Stimulated activated CD4-positive, alpha-beta T cell treated with anti-CD3 and anti-CD28 coated beads, Interleukin-4, amount 100 ng/mL, for 24 hours (primary cell): ENCODE measurements at places on chromosomes 7 and 10.

GRCh38 chr10:76899490-76899889, 738.1 kb downstream of the KCNMA1 start:
- no peak for DNase-seq

GRCh38 chr10:92938841-92939240, 90.5 kb downstream of the EXOC6 start:
- no peak for DNase-seq

GRCh38 chr10:775245-776075, 86.0 kb upstream of the DIP2C start:
- DNase-seq = no peak

DNA sequence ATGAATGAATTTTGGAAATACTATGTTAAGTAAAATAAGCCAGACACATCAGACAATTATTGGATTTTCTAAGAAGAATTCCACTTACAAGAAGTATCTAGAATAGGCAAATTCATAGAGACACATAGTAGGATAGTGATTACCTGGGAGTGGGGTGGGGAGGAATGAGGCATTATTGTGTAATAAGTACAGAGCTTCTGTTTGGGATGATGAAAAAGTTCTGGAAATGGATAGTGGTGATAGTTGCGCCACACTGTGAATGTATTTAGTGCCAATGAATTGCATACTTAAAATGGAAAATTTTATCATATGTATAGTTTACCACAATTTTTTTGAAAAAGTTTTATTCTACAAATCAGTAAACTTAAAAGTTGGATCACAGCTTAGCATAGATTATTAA, 297.2 kb upstream of the KAT6B start:
- no peak for DNase-seq

DNA sequence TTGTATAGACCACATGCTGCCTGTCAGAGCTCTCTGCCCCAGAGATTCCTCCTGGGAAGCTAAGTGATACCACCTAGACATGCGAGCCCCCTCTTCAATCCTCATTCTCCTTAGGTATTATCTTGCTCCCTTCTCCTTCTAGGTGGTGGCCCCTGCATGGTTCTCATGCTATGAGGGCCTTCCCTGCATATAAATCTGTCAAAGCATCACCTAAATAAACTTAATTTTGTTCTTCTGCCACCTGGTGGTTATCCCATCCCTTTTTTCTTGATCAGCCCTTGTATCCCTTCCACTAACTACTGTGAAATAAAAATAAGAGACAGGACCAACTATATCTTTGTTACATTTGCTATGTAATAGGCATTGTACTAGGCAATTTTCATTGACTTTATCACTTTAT, 242.1 kb downstream of the CDC14C start:
- no peak for DNase-seq

- DNase-seq = no peak
These were observed 450.0 kb downstream of the SUGCT start for GRCh38 chr7:40584667-40585433.

- peak; percentile 91 for DNase-seq
These were observed 24.0 kb upstream of the ZC3HAV1 start for GRCh38 chr7:139133335-139134139.

DNA sequence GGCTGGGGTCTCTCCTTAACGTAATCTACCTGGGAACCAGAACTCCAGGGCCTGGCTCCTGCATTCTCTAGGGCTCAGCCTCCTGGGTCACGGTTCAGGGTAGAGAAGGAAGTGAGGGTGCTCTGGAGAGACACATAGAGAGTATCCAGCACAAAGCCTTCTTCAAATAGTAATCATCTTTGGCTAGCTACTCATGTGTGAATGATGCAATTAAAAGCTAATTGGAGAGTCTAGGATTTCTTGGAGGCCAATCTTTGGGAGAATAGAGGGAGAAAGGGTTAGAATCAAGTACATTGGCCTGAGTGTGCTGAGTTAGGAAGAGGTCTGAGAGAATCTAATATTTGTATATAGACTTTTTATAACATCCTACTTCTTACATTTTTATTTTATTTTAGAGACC, 24.0 kb upstream of the MALRD1 start:
- no peak for DNase-seq

DNA sequence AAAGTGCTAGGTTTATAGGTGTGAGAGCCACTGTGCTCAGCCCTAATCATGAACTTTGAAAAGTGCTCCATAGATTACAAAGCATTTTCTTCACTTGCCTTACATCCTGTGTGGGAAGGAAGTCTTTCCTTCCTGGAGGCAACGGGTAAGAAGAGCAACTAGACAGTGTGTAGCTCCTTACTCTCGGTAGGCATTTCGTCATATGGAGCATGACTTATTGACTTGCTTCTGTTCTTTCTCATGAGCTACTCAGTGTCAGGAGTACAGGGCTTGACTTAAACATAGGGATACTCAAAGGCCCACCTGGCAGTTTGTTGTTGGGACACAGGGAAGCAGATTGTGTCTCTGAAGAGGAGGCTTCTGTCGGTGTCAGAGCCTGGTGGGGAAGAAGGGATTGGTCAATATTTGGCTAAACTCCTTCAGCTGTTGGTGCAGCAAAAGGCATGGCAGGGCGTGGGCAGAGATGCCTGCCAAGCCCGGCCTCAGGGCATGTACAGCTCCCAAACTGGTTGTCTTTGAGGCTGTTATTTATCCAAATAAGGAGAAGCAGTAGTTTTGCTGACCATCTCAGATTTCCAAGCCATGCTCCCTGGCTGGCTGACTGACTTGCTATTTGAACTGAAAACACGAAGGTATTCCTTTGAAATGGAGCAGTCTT, 248.9 kb downstream of the KIAA1217 start:
- no peak for DNase-seq

- peak; percentile 20 for DNase-seq
These were observed 8.4 kb upstream of the IFIT1B start for GRCh38 chr10:89369156-89370105.

- DNase-seq = no peak
These were observed 4.3 kb upstream of the CHCHD2 start for GRCh38 chr7:56110611-56111010.

GRCh38 chr10:85100495-85100894, 772.1 kb downstream of the CCSER2 start:
- no peak for DNase-seq

DNA sequence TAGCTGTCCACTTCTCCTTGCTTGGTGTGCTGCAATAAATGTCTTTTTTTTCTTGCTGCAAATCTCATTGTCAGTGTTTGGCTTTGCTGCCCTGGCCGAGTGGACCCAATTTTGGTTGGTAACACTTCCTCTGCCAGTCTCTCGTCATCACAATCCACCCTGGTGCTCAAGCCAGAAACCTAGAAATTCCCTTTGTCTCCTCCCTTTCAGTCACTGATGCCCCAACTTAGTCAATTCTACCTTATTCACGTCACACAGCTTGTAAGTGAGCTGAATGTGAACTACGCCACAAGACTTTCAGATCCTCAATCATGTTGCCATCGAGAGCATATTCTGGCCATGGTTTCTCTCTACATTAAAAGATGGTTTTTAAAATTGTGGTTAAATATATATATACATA, 13.0 kb upstream of the FRA10AC1 start:
- DNase-seq = no peak

GRCh38 chr7:32275216-32276009, 205.2 kb upstream of the PDE1C start:
- no peak for DNase-seq

- DNase-seq = no peak
These were observed 141.4 kb downstream of the ARHGAP22 start for GRCh38 chr10:48463318-48464003.

GRCh38 chr7:102889851-102890250, 22.9 kb upstream of the LRRC17 start:
- DNase-seq = no peak

DNA sequence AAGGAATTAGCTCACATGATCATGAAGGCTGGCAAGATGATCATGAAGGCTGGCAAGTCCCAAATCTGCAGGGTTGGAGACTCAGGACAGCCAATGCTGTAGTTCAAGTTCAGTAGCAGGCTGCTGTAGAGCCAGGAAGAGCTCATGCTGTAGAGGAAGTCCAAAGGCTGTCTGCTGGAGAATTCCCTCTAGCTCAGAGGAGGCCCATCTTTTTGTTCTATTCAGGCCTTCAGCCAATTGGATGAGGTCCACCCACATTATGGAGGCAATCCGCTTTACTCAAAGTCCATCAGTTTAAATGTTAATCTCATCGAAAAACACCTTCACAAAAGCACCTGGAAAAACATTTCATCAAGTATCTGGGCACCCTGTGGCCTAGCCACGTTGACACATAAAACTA, 24.8 kb upstream of the FAM171A1 start:
- DNase-seq = no peak

- no peak for DNase-seq
These were observed 418.9 kb downstream of the MDFIC start for GRCh38 chr7:115340828-115341227.

- peak; percentile 54 for DNase-seq
These were observed 341.5 kb upstream of the AOAH start for GRCh38 chr7:37065779-37066271.

- no peak for DNase-seq
These were observed 91.0 kb downstream of the PTPRE start for GRCh38 chr10:127997937-127998336.

GRCh38 chr10:116665541-116666125, 44.9 kb downstream of the PNLIPRP2 start:
- DNase-seq = no peak

- DNase-seq = no peak
These were observed 262.1 kb upstream of the CACNA2D1 start for GRCh38 chr7:82705517-82706260.
